ENCODE measurements at places on chromosomes 5 and 9.

DNA sequence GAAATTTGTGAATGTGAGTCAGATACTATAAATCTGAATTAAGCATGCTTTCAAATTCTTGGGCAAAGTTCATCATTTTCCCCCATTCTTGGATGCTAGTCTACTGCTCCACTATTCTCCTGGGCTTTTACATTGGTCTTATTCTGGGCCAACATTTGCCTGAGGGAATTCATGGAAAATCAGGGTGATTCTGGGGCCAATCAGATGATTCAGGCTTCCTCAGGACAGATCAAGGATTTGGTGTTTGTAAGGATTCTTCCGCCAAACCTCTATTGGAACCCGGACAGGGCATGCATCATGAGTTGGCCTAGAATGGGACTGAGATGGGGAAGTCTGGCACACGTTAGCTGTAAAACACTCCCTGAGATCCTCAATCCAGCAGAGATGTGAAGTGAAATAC, 113.8 kb downstream of the MEF2C start:
- no peak for DNase-seq

GRCh38 chr9:7153566-7153965, 395.8 kb downstream of the KDM4C start:
- no peak for DNase-seq

- no peak for DNase-seq
These were observed 195.7 kb downstream of the CD180 start for GRCh38 chr5:67000794-67001475.

GRCh38 chr9:114051706-114052105, 26.4 kb downstream of the AMBP start:
- DNase-seq: no peak

GRCh38 chr9:4938496-4938895, 46.6 kb upstream of the JAK2 start:
- DNase-seq: no peak

- no peak for DNase-seq
These were observed 126.1 kb downstream of the SEMA5A start for GRCh38 chr5:9419794-9420193.

- no peak for DNase-seq
These were observed 83.6 kb upstream of the PCSK1 start for GRCh38 chr5:96516631-96517071.

DNA sequence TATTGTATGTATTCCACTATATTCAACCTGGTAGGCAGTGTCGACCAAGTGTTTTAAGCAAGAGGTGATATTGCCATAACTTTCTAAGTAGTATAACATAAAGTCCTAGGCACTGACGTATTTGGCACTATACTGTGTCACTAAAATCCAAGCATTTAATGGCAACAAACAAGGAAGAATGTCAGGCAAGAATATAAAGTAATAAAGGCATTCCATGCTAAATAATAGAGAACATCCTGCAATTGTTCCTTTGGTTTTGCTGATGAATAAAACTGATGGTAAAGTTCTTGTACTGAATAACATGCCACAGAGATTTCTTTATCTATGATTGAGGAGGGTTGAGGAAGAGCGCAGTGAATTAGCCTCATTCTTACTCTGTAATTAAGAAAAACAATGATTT, 256.9 kb downstream of the HINT1 start:
- DNase-seq: no peak

DNA sequence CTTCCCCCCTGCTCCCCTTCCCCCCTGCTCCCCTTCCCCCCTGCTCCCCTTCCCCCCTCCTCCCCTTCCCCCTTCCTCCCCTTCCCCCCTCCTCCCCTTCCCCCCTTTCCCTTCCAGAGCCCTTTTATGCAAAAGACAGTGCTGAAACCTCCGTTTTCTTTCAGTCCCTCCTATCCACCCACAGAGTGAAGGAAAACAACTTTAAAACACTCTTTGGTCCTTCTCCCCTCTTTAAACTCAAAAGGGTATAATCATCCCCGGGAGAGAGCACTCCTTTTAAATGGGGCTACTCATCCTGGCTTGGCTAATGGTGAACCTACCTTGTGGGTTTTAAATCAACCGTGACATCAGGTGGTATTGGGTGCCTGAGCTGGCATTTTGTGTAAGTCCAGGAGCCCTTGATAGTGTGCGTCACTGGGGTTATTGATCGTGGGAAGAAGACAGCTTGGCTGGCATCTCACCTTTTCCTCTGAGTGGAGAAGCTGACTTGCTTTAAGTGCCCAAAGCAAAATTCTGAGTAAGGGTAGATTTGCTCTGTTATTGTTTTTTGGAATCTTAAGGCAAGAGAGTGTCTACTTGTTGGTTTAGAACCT, 2.7 kb downstream of the LARP1 start:
- peak; percentile 55 for DNase-seq

GRCh38 chr5:169494941-169495548, 88.5 kb upstream of the SPDL1 start:
- no peak for DNase-seq

DNA sequence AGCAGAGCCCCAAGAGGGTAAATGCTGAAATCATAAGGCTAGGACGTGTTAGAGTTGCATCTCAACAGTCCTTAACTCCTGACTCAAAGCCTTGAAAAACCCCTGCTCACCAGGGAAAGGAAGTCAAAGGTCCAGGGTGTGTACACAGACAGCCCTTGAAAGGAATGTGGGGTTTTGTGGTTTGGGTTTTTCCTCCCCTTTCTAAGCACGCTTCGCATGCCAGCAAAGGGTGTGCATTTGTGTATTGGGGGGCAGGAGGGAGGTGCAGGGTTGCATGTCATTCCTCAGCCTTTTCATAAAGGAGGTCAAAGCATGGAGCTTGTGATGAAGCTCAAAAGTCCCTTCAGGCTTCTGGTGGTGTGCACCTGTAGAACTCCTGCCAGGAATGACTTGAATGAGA, 17.3 kb upstream of the XPA start:
- no peak for DNase-seq

- no peak for DNase-seq
These were observed 171.1 kb downstream of the ARHGEF28 start for GRCh38 chr5:73797132-73797510.

- no peak for DNase-seq
These were observed 25.8 kb upstream of the RNF130 start for GRCh38 chr5:180097163-180097894.

DNA sequence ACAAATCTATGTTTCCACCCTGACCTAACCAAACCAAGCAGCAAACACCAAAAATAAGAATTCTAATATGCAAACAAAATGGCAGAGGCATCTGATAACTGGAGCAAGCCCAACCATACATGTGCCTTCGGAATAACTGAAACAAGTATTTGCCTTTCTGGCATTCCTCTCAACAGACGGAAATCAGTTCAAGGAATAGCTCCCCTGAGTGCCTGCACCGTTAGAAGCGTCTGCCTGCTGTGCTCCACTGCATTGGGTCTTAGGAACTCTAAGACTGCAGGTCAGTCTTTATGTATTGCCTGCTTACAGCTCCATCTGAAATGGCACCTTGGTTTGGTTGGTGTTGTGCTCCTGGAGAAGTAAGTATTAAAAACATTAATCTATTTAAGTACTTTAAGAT, 98.5 kb downstream of the MRPS27 start:
- no peak for DNase-seq

GRCh38 chr5:119286511-119287488, 69.0 kb upstream of the TNFAIP8 start:
- DNase-seq: no peak

DNA sequence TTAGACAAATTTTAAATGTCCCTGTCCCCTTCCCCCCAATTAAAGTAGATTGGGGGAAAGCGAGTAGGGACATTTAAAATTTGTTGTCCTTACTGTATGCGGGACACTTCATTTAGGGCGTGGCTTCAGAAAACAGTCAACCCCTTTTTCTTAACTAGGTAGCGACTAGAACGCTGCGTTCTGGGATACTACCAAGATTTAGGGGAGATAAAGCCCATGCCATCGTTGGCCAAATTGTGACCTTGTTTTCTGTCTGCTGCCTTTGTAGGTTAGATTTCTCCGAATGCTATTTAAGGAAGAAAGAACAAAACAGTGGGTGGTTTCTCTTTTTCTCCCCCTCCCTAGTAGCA, 1.2 kb downstream of the CKS2 start:
- DNase-seq: no peak

GRCh38 chr9:124297551-124297901, 39.8 kb downstream of the NEK6 start:
- no peak for DNase-seq

DNA sequence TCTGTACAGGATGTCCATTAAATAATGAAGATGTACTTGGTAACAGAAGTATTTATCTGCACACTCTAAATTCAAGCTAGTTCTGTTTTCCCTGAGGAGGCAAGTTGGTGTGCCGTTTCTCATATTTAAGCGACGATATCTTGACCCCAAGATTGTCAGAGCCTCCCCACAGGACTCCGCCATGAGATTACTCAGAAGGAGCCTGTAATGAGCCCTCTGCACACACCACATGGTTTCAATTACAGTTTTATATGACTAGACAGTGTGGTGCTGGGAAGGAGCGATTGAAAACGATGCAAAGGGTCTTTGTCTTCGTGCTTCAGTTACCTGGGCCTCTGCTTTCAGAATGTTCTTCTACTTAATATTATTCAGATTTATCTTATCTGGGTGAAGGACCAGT, 840.4 kb upstream of the WWC1 start:
- no peak for DNase-seq

DNA sequence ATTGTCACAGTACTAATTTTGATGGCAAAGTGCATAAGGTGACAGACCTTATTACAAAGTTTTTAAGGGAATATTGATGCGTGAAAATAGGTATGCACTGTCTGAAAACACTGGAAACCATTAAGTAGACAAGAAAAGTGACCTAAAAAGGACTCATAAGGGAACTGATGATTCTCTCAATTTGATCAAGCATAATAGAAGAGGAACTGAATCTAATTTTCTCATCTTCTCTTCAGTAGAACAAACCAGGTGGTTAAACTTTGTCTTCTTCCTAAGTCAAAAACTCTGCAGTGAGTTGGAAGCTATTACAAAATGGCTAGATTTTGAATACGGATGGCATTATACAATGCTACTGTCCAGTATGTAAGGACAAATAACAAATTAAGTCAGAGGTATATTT, 53.4 kb downstream of the RNF145 start:
- DNase-seq: no peak

DNA sequence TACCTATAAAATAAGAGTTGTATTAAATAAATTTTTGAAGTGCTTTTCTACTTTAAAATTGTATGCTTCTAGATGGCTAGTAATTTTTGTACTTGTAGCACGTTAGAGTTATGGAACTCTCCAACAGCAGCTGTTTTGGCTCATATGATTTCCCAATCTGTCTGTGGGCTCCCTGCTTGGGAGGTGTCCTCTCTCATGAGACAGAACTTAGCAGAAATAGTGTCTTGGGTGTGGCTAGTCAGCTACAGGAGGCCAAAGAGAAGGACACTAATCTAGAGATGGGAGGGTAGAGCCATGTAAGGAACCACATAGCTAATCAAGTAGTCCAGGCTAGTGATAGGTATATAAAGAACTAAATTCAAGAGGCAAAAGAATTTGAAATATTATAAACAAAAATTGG, 78.4 kb upstream of the DAB2 start:
- no peak for DNase-seq

DNA sequence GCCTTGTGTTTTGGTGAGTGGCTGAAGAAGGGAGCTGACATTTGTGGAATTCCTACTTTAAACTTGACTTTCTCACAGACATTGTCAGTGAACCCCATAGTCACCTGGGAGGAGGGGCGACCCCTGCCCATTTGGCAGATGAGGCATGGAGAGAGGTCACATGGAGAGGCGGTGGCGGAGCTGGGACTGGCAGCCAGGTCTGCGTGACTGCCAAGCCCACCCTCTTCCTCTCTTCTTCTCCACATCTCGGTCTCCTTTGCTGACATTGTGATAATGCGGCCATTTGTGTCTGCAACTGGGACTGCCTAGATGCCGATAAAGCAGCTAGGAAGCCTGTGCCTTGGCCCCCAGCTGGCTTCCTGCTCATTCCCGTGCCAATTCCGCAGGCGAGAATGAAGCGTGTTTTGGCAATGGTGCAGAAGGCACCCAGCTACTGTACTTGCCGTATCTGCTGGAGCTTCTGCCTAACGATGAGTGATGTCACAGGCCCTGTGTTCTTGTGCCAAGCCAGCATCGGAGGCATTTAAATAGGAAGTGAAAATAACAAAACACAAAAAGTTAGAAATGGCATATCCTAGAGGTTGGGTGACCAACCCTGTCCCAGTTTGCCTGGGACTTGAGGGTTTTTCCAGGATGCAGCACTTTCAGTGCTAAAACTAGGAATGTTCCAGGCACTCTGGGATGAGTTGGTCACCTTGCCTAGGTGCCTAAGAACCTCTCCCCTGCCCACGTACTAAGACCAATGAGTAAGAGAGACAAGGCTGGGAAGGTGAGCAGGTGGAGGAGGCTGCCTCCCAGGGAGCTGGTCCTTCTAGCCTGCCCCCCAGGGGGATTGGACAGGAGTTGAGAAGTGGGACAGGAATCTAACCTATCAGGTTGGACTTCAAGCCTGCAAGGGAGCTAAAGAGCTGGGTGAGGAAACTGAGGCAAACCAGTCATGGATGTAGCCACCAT, 23.6 kb downstream of the OLFML2A start:
- no peak for DNase-seq

DNA sequence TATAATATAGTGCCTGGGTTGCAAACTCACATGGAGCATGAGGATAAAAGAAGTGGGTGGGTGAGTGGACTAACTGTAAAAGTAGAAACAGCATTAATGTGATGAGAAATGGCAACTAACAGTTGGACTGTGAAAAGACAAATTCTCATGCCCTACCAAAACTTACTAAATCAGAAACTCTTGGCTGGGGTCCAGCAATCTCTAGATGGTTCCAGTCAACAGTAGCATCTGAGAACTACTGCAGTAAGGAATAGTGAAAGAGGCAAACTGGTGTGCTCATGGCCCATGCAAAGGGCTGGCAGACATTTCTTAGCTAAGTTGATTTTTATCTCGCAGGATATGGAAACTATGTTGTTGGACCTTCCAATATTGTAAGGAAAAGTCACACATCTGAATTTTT, 150.3 kb downstream of the PIK3R1 start:
- no peak for DNase-seq

DNA sequence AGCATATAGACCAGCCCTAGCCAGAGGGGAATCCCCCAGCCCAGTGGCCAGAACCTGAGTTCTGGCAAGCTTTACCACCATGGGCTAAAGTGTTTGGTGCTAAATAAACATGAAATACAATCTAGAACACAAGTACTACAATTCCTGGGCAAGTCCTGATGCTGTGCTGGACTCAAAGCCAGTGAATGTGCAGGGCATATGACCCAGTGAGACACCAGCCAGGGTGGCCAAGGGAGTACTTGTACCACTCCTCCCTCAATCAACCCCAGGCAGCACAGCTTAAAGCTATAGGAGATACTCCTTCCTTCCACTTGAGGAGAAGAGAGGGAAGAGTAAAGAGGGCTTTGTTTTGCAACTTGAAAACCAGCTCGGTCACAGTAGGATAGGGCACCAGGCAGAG, 63.6 kb downstream of the SSBP2 start:
- DNase-seq: no peak

GRCh38 chr9:22238809-22239684, 207.6 kb upstream of the DMRTA1 start:
- DNase-seq: no peak

DNA sequence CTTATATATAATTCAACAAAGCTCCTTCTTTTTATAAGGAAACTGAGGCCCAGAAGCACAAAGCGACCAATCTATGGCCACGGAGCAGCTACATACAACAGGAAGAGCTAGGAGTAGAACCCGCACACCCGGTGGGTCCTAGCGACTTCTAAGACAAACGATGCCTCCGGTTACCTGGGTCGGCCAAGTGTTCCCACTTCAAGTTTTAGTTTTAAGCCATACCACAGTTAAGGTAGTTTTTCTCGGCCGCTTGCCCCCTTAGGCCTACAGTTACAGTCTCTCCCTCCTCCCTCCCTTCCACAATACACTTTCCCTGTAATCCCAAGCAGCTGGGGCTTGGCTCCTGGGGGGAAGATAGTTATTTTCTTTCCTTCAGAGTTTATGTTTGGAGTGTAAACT, 533 bp downstream of the SREK1IP1 start:
- DNase-seq: peak; percentile 27
